ENCODE measurements at places on chromosomes 12 and 14. TPM values are rescaled to one million over a fixed set of nuclear protein-coding genes. Genes with fewer than 3 reads are reported as not detected.

SPATA7 gene
- total RNA-seq = 3.4 TPM

LDHB gene
- total RNA-seq = 1,265 TPM

DNA sequence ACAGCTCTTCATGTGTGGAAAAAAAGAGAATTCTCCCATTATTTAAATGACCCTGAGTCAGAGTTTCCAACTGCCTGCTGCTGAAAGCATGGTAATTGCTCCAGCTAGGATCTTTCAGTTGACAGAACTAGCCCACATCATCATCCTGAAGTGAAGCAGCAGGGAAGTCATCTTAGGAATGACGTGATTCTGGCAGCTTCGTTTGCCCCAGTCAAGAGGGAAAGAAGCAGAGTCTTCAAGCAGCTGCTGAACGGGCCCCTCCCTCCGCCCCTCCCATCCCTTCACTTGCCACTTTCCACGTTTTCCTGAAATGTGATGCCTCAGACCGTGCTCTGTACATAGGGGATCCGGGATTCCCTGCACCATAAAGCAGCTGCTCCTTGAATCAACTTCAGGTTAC, 455.0 kb upstream of the TMEM132C start:
- no peak for DNase-seq

DNA sequence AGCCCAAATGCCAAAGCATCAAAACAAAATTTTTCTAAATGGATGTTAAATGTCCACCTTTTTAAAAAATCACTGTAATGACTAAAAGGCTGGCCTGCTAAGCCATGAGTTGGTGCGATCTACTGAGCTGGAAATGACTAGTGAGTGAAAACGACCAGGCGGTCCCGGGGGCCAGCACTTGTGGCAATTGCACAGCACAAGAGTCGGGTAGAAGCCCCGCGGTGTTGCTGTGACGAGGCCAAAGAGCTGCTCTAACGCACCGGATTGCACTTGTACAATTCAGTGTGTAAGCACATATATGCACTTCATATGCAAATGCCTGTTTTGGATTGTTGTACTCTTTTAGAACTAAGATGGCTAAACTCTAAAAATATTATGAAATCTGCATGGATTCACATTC, 64.1 kb upstream of the DYNC1H1 start:
- DNase-seq = no peak

DNA sequence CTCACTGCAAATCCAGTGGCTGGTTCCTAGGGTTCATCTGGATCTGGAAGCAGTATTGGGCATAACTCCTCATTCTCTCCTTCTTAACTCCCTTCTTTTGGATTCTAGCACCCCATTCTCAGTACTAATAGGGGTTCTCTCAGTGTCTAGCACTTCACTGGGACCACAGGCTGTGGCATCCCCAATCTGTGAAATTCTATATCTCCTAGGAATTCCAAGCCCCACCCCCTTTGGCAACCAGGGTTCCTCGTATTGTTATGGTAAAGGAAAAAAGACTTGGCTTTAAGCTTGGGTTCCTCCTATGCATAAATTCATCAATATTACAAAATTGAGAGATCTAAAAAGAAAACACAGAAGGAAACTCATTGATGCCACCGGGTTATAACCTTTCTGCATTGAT, 45.0 kb upstream of the FBXO21 start:
- DNase-seq = no peak

COX8C gene
- total RNA-seq = not detected
